ENCODE measurements at places on chromosomes 3 and 15.
A peak's percentile ranks its signal among the peaks of the same experiment; 100 is the strongest.

GRCh38 chr3:99666201-99666600 is 27.8 kb downstream of the COL8A1 start:
- DNase-seq, result no peak

DNA sequence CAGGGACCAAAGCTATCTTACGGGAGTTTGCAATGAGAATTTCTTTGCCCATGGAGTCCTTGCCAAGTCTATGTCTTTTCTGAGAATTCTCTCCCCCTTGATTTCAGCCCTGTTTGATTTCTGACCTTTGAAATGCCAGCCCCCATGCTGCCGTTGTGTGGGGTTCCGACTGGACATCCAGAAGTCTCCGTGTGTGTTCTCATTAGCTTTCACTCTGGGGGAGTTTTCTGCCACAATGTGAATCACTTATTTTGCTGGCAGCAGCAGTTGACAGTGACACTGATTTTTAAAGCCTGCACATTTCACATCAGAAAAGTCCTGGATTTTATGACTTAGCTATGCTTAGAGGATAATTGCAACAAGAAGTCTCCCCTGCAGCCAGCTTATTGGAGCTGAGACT is 98.4 kb upstream of the CTDSPL start:
- no peak for DNase-seq

GRCh38 chr3:53833700-53834099 is 12.5 kb downstream of the CHDH start:
- no peak for DNase-seq

- no peak for DNase-seq
These were observed 567.2 kb downstream of the FOXP1 start for GRCh38 chr3:71016178-71016845.

DNA sequence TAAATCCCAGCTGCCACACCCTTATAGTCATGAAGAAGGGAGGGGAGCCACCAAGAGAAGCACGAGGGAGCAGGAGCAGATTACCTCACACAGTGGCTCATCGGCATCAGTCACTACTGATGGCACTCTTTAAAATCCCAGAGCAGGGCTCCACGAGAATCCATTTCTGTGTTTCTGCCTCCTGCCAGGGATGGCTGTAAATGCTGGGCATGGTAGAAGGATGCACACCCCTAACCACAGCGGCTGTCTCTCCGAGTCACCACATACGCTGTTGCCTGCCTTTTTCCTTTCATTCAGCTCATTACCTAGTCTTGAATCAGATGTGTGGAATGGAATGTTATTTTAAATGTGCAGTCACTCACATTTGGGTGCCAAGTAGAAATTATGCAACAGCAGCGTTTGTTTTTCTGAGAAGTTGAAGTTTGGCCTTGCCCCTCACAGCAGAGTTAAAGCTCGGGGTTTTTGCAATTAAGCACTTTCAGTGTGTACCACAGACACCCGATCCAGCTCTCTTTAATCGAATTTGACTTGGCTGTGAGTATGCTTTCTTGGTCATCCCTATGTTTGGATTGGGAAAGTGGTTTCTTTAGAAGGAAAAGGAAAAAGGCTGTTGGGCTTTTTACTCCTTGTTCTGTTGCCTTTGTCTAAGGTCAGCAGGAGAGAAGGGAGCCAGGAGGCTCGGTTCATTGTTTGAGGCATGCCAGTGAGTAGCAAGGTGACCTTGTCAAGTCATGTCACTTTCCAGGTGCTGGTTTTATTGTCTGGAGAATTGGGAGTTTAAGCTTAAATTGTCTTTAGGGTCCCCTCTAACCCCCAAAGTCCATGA is 284.2 kb upstream of the TPM1 start:
- DNase-seq, result peak; percentile 27

DNA sequence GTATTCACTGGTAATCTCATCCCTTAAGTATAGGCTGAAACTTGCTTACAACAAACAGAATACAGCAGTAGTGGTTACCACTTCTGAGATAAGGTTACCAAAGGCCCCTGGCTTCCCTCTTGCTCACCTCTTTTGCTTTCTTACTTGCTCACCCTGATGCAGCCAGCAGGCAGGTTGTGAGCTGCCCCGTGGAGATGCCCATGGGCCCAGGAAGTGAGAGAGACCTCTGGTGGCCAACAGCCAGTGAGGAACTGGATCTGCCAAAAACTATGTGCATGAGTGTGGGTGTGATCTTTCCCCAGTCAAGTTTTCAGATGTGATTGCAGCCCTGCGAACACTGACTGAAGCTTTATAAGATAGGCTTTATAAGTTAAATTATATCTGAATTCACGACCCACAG is 48.7 kb downstream of the NMNAT3 start:
- peak; percentile 54 for DNase-seq

DNA sequence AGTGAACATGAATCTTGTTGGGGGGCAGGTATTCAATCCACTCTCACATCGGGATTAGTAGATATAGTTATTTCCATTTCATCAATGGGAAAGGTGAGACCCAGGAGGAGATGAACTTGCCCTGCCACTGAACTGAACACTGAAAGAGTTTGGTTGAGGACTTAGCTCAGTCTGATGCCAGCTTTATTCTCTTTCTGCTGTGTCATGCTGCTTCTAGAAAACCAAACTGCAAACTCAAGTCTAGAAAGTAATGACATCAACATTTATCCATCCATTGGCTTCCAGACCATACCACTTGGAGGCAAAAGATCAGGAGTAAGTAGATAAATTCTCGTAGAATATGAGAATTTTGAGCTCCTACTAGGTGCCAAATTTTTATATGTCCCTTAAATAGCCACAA is 288.0 kb upstream of the CTNNB1 start:
- no peak for DNase-seq

DNA sequence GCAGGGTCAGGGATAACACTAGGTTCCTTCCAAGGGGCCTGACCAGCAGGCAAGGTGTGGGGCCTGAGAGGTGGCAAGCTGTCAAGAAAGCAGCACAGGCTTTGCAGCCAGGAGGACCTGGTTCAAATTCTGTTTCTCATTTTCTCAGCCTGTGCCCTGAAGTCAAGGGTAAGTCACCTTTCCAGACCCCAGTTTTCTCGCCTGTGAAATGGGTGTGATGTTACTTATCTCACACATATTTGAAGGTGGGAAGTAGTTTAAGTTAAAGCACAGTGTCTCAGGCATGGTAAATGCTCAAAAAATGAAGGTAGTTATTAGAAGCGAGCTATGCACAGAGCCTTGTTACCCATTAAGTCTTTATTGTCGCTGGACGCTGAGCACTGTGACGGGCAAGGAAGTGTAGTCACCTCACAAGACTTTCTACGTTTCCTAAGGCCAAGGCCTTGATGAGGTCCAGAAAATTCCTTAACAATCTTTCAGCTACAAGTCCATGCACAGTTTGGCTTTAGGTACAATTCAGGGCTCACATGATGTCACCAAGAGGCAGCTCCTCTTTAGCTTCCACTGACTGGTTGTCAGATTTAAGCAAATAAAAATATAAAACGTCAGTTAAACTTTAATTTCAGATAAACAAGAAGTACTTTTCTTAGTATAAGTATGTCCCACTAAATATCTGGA is 522.6 kb upstream of the PROK2 start:
- DNase-seq, result no peak

DNA sequence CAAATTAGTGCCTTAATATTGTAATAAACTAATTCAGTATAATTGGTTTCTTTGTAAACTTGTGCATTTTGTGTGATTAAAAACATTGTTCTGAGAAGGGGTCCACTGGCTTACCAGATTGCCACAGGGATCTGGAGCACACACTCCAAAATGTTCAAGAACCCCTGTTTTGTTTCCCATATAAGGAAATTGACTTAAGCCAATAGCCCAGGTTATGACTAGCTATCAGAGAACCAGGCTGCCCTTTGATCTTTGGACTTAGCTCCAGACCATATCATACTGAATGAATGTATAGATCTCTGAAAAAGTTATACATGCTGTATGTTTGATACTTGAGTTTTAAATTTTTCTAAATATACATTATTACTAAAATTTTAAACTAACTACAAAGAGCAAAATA is 91.7 kb downstream of the NPTN start:
- peak; percentile 13 for DNase-seq

GRCh38 chr3:43223670-43224364 is 62.5 kb upstream of the SNRK start:
- no peak for DNase-seq

GRCh38 chr3:10015461-10015904 is 10.8 kb upstream of the FANCD2 start:
- no peak for DNase-seq

- DNase-seq, result no peak
These were observed 39.2 kb downstream of the CMTM7 start for GRCh38 chr3:32430900-32431299.

GRCh38 chr15:80776420-80777045 is 2.6 kb upstream of the CEMIP start:
- peak; percentile 66 for DNase-seq

GRCh38 chr3:12590096-12590495 is 33.2 kb downstream of the MKRN2 start:
- no peak for DNase-seq

DNA sequence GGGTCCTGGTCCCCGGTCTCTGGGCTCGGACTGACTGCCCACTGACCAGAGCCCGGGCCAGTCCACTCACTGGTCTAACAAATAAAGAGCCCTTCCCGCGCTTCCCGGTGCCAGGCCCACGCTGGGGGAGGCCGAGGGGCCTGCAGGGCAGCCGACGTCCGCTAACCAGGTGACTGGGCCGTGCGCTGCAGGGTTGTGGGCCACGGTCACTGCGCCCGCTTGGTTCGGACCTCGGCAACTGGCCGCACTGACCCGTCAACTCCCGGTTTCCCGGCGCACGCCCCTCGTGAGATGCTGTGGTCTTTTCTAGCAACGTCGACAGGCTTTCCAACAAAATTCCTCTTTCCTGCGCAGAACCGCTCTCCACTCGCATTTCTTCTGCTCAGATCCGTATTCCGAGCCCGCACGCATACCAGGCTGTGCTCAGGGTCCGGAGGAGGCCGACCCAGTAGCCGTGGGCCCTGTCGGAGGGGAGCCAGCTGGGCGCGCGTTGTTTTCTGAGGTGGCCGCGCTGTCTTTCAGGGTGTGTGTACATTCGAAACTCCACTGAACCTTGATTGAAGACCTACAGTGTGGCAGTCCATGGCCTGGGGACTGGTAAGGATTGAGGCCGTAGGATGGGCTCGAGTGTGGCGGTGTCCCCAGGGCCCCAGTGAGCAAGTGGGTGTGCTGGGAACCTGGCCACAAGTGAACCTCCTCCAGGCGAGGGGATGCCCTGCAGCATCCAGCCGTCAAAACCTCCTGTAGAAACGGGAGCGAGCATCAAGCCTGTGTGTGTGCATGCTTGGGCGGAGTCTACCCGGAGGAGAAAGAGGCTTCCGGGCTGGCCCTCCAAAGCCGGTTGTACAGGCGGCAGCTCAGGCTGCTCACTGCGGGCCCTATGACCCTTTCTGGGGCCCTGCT is 875 bp upstream of the NT5DC2 start:
- DNase-seq, result no peak

DNA sequence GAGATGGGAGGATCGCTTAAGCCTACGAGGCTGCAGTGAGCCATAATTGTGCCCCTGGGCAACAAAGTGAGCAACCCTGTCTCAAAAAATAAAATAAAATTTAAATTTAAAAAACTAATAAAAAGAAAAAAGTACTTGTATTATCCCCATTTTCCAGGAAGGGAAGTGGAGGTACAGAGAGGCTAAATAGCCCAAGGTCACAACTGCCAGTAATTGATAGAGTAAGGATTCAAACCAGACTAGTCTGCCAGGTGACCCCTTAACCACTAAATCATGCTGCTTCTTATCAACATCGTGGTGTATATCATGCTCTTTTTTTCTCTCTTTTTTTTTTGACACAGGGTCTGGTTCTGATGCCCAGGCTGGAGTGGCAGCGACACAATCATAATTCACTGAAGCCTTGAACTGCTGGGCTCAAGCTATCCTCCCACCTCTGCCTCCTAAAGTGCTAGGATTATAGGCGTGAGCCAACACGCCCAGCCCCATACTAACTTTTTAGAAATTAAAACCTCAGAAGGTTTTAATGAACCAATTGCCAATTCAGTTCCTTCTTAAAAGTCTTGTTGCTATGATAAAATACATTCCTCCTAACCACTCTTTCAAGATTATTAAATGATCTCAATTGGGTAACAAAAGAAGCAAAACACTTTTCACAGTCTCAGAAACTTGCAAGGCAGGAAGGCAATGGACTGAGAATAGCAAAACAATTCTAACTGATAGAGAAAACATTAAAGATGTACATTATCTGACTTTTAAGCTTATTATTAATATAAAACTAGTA is 30.5 kb downstream of the HERC1 start:
- no peak for DNase-seq

GRCh38 chr3:115692887-115693524 is 69.7 kb downstream of the GAP43 start:
- peak; percentile 70 for DNase-seq

GRCh38 chr3:32843510-32844321 is 25.9 kb downstream of the TRIM71 start:
- no peak for DNase-seq

DNA sequence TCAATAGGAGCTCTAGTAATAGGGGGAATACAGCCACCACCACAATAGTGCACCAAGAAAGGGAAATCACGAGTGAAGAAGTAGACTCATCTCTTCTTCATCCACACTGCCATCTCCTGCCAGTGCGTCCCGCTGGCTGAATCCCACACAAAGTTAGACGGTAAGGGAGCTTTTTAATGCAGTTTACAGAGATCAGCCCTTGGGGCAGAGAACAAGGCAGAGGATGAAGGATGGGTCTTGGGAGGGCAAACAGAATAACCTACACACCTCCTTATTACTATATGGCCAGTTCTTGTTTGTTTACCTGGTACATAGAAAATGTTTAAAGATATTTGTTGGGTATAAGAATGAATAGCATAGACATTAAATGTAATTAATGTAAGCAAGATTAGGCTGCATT is 11.0 kb upstream of the DPH6 start:
- DNase-seq, result no peak

DNA sequence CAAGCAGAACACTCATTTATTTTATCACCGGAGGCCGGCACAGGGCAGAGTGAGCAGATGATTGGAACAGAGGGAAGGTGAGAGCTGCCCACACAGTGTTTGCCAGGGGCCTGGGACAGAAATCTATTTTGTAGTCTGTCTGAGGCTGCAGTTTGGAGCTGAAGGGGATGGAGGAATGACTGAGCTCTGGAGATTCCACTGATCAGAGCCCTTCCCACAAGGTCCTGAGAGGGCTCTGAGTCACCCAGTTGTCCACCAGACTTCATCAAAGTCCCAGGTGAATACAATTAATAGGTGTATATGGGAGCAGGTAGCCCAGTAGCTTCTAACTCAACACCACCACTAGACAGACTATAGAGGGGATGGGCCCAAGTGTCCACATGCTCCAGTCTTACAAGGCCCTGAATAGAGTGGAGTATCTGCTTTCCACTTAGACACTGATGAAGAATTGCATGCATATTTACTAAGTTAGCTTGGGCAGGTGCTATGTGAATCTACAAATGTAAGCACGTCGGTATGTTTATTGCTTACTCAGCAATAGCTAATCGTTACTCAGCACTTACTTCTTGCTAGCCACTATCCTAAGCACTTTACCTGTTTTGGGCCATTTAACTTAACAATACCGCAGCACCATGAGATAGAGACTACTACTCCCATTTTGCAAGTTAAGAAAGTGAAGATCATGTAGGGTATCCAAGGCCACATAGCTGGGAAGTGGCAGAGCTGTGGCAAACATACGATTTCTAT is 2.7 kb upstream of the STARD5 start:
- no peak for DNase-seq
